ENCODE measurements at places on chromosomes 3 and 15.

DNA sequence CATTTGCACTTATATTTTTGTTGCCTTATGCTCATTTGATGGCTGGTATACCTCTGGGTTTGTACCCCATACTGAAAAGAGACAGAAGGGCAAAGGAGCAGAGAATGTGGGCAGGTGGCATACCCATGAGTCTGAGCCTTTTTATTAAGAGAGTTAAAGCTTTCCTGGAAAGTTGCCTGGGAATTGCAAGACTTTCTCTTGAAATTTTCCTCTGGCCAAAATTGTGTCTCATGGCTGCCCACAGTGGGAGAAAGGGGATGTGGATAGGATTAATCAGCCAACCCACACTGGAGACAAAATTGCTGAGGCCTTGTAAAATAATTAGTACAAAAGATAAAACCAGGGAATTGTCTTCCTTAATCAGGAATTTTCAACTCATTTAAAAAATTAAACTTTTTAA, 8.2 kb upstream of the NMD3 start:
- no peak for DNase-seq

- no peak for DNase-seq
These were observed 90.6 kb downstream of the ABI3BP start for GRCh38 chr3:100902572-100902971.

GRCh38 chr3:49721896-49722781, 1.6 kb downstream of the GMPPB start:
- no peak for DNase-seq

DNA sequence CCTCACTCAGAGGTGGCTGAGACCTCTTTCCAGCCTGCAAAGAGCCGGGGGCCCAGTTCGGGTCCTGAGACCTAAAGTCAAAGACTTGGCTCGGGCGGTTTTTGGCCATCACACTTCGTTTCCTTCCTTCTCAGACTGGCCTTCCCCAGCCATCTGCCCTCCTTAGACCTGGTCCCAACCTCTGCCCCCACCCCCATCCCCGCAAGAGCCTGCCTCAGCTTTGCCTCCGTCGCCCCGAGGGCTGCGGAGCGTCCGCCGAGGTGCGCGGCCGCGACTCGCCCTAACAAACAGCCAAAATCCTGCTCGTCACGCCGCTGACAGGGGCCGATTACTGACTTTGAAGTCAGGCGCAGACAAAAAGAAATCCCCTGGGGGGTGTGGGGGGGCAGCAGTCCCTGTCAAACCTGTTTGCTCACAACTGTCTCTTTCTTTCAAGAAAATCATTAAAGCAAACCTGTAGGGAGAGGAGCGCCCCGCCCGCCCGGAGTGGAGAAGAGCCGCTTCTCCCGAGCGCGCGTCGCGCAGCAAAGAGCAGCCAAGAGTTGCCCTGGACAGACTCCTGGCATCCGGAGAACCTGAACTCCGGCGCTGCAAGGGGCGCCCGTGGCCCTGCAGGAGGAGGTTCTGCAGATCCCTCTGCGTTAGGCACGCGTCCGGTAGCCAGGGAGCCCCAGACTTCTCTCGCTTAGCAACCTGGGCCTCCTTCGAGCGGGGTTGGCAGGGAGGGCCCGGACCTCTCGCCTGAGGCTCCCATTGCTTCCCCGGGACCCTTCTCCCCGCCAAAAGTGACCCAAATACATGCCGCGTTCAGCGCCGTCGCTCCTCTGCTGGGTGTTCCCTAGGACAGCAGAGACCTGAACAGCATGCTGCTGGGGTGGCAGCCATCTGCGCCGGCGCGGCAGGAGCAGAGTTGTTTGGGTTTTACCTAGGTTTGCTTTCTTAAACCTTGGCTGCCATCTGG, 4.5 kb downstream of the SOX14 start:
- no peak for DNase-seq

DNA sequence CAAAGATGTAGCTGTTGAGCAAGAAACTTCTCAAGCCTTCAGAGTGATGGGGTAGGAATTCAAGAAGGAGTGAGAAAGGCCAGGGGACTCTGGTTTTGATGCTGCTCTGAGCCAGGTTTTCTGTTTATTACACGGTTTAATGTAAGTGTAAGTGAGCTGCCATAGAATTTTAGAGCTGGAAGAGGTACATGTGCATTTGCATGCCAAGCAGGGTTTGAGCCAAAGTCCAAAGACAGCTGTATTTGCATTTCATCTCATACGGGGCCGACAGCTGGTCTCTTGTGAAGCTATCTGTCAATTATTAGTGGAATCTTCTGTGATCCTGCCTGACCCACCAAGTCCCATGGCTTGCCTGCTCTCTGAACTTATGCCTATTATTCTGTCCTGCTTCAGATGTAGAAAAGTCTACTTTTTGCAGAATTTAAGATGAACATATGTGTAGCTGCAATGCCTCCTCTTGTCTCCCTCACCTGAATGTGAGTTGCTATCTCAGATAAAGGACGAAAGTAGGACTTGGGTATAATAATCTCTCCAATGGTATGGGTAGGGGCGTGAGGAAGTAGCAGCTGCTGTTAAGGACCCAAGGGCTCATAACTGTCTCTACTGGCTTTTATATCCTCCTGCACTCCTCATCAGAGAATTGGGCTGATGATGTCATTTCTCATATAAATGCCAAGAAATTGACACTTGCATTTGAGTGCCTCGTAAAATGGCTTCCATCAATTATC, 160.0 kb downstream of the SQOR start:
- no peak for DNase-seq

DNA sequence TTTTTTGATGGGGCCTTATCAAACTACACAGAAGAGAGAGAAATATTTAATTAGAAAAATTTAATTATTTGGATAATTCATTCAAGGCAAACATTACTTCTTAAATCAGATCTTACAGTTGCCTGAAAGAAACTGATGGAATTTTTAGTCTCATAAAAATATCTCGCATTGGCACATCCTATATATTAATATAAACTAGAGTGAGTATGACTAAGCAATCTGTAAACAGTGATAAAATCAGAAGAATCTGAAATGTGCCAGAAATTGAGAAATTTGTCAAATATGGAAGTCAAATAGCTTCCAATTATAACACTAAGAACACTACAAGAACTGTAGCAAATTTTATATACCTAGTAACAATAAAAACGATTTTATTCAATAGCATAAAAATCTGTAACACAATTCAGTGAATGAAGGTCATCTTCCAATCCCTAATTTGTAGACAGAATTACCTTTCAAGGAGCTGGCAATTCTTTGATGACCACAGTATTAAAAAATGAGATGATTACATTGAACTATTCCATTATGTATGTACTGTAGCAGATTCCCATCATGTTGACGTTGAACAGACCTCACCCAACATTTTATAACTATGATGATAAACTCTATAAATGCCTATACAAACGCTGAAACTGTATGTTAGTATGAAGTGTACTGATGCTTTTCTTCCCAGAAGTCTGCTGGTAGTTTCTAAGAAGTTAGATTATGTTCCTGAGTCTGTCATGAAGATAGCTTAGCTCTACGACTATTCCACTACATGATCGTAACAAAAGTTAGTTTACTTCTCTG, 63.0 kb downstream of the ALDH1A2 start:
- no peak for DNase-seq
